Breast epithelium (tissue), 4 donors: ENCODE measurements at places on chromosomes 4 and X. TPM values are rescaled to one million over a fixed set of nuclear protein-coding genes. Genes with fewer than 3 reads are reported as not detected.

DNA sequence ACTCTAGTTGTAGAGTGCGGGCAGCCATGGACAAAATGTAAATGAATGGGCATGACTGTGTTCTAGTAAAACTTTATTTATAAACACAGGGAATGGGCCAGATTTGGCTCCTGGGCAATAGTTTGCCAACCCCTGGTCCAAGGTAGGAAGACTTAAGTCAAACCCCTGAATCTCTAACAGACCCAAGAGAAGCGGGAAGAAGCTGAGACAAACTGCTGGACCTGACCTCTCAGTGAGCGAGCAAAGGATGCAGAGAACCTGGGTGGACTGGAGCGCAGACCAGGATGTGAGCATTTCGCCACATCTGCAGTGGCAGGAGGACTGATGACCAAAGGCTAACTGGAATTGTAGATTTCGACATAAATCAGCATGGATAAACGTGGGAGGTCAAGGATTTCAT is 201.6 kb downstream of the STIM2 start:
- DNase-seq = no peak

- no peak for DNase-seq
These were observed 281.0 kb upstream of the MAOA start for GRCh38 chrX:43375136-43375535.

GRCh38 chrX:68703846-68704245 is 56.4 kb downstream of the STARD8 start:
- no peak for DNase-seq

The DMP1 gene
- total RNA-seq = not detected

GRCh38 chrX:11786862-11787261 is 28.8 kb downstream of the MSL3 start:
- no peak for DNase-seq

The LYAR gene
- total RNA-seq = 11.9 TPM

DNA sequence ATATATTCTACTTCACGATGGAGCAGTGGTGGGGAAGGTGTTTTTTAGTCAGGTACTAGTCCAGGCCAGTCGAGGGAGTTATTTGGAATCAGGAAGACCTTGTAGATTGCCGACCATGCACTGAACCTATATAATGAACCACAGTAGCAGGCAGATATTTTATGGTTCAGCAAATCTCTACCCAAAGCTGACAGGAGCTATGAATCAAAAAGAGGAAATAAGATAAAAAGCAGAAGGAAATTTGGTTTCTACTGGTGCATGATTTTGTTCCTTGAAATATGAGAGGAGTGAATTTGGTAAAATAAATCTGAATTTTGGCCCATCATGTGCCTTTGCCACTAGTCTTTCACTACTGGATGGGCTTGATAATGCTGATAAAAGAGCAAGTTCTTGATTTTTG is 924.3 kb upstream of the DIAPH2 start:
- DNase-seq = no peak

The MAOA gene
- 558 TPM for total RNA-seq

The CLGN gene
- 0.32 TPM for total RNA-seq

DNA sequence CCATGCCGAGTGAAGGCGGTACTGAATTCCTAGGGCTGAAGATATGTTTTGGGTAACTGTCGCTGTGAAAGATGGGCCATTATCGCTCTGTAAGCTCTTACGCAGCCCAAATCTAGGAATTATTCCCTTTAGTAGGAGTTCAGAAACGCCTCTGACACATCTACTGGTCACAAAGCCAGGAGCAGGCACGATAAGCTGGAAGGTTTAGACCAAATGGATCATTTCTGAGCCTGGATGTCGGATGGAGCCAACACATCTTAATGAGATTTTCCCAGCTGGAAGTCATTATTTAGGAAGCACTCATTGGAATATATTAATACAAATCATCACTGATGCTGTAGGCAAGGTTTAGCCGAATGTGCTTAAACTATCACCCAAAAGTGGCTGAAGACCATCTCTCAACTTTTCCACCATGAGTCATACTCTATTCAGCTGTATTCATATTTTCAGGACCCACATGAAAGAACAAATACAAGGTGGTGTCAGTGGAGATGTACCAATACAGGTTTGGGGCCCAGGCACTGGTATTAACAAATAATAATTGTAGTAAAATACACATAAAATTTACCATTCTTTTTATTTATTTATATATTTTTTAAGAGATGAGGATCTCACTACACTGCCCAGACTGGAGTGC is 34.2 kb upstream of the ATRX start:
- no peak for DNase-seq

DNA sequence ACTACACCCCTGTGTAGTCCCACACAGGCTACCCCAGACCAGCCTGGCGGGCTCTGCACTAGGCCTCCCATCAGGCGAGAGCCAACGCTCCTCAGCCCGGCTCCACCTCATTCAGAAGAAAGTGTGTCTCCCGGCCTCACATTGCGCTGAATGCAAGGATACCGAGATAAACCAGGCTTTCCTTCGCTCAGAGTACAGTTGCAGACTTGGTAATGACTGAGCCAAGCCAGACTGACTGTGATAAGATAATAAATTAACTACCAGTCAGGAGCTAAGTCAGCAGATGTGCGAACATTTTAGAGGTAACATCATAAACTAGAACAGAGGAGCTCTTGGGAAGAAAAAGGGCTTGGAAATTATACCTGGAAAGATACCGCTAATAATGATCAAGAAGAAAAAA is 397.6 kb downstream of the TRIML1 start:
- no peak for DNase-seq

DNA sequence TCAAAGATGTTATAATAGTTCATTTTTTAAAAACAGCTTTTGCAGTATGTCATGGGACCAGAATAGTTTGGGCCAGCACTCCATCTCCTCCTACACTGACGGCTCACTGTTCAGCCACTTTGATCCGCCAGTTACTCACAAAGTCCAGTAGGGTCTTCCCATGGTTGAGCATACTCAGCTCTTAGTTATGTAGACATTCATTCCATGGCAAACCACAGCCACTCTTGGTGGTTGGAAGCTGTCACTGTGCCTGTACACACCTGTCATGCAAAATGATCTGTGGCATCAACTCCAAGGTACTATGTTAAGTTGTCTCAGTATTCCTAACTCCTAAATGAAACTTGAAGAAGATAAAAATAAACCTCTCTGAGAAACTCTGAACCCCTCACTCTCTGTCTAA is 127.2 kb downstream of the NR3C2 start:
- no peak for DNase-seq

DNA sequence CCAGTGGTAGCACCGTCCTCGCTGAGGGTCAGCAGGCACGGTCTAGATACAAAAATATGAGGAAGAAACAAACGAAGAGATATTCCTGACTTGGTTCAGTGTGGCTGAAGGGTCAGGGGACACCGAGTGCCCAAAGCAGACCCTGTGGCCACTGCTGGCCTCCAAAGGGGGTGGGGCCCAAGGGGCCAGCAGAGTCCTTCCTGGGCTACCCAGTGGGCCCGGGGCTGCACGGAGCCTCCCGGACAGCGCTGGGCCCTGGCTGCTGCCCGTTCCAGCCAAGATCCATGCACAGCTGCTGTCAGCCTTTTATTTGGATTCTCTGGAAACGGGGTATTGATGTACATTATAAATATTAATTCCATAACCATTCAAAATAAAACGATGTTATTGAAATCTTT is 20.4 kb downstream of the NELFA start:
- DNase-seq = no peak

DNA sequence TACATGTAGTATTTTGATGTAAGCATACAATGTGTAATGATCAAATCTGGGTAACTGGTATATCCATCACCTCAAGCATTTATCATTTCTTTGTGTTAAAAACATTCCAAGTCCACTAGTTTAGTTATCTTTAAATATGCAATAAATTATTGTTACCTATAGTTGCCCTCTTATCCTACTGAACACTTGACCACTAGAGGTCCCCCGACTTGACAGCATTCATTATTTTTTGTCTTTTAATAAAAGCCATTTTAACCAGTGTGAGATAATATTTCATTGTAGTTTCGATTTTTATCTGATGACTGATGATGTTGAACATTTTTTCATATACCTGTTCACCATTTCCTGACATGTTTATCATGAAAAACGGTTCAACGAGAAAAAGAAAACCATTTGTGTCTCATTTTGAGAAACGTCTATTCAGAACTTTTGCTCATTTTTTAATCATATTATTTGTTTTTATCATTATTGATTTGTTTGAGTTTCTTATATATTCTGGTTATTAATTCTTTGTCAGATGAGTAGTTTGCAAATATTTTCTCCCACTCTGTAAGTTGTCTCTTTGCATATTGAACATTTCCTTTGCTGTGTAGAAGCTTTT is 199.0 kb upstream of the CXXC4 start:
- no peak for DNase-seq
